Placental pericyte (primary cell): ENCODE measurements at places on chromosomes 2 and 18. TPM values are rescaled to one million over a fixed set of nuclear protein-coding genes. Genes with fewer than 3 reads are reported as not detected.

The BMP10 gene
- 0.44 TPM in 1 of 2 replicates, not detected in the other for total RNA-seq

The DTNA gene
- total RNA-seq = 8.0 and 11.8 TPM in 2 replicates

The FEV gene
- total RNA-seq = not detected in 2 replicates

The COQ10B gene
- 41.6 and 68.9 TPM in 2 replicates for total RNA-seq

The BCL11A gene
- total RNA-seq = 0.88 and 1.6 TPM in 2 replicates

The MC4R gene
- total RNA-seq = not detected in 2 replicates

The SLC35G4 gene
- 0.14 TPM in 1 of 2 replicates, not detected in the other for total RNA-seq

The ELAC1 gene
- 4.2 and 8.7 TPM in 2 replicates for total RNA-seq

The IL18RAP gene
- total RNA-seq = not detected in 2 replicates

The CIDEA gene
- 0.14 TPM in 1 of 2 replicates, not detected in the other for total RNA-seq

The SNX17 gene
- 141 and 166 TPM in 2 replicates for total RNA-seq

The REG3A gene
- not detected in 2 replicates for total RNA-seq

The NPHP1 gene
- total RNA-seq = 2.4 and 3.3 TPM in 2 replicates

The GPR45 gene
- total RNA-seq = 0.22 TPM in 1 of 2 replicates, not detected in the other

The MEP1B gene
- total RNA-seq = not detected in 2 replicates

The ICOS gene
- not detected in 2 replicates for total RNA-seq

The RUFY4 gene
- total RNA-seq = not detected in 2 replicates

The EDAR gene
- not detected in 2 replicates for total RNA-seq

The C2orf78 gene
- total RNA-seq = not detected in 2 replicates

The SATB2 gene
- total RNA-seq = 0.88 and 18.2 TPM in 2 replicates

The SOCS6 gene
- total RNA-seq = 50.3 and 135 TPM in 2 replicates

The LHCGR gene
- not detected in 2 replicates for total RNA-seq

The TCF23 gene
- total RNA-seq = not detected in 2 replicates

The ELOA2 gene
- not detected in 2 replicates for total RNA-seq

The ITGB6 gene
- total RNA-seq = 0.57 TPM in 1 of 2 replicates, not detected in the other

The EGR4 gene
- not detected in 2 replicates for total RNA-seq

The KCTD1 gene
- total RNA-seq = 11.4 and 13.9 TPM in 2 replicates

The GPR39 gene
- total RNA-seq = 2.6 and 21.2 TPM in 2 replicates

The OR6B2 gene
- not detected in 2 replicates for total RNA-seq

The MBD2 gene
- 18.8 and 26.2 TPM in 2 replicates for total RNA-seq

The LRRC30 gene
- not detected in 2 replicates for total RNA-seq

The ZNF892 gene
- 2.4 and 3.6 TPM in 2 replicates for total RNA-seq

The SERPINB12 gene
- total RNA-seq = not detected in 2 replicates

The DNAH6 gene
- under 0.01 TPM in 2 replicates for total RNA-seq

The CFAP65 gene
- not detected in 2 replicates for total RNA-seq

The KANSL1L gene
- 19.9 and 22.3 TPM in 2 replicates for total RNA-seq

The POTEJ gene
- not detected in 2 replicates for total RNA-seq

The GALNT3 gene
- total RNA-seq = 4.6 and 11.7 TPM in 2 replicates

The CFAP53 gene
- total RNA-seq = 0.22 TPM in 1 of 2 replicates, not detected in the other

The HRH4 gene
- under 0.01 and 0.14 TPM in 2 replicates for total RNA-seq

The HOXD13 gene
- not detected in 2 replicates for total RNA-seq
